T follicular helper cell (primary cell): ENCODE measurements at places on chromosomes 12 and 14.

DNA sequence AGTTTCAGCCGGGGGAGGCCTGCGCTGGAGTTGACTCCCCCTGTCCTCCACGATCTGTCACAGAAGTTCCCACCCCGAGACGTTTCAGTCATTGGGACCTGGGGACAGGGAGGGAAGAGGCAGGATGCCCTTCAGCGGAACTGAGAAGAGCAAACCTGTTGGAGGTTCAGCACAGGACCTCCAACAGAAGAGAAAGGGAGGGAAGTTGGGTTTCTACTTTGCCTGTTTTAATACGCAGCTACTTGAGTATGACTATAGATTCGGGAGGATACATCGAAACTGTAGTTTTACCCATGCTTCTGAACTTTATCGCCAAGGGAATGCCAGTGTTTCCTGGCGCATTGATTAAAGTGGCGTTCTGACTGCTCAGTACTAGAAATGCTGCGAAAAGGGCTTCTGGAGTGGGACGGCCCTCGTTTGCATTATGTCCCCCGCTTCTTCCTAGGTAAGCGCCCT, 2.3 kb upstream of the DUSP6 start:
- no peak for DNase-seq

- DNase-seq = no peak
Observed at GRCh38 chr12:40011775-40012129, 94.1 kb downstream of the SLC2A13 start.

DNA sequence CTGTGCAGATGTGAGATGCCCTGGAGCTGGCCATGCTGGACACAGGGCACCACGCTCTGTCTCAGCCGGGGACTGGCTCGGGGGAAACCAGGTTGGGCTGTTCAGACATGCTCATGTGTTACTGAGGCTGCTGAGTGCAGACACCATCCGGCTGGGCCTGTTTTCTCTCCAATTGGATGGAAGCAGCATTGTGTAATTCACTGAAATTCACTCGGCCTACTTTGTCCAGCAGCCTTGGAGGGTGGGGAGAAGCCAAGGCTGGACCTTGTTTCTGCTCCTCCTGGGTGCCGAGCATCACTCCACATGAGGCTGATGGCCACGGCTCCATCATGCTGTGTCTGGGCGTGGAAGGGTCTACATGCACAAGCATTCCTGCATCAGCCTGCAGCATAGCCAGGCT, 130.7 kb downstream of the SMOC1 start:
- DNase-seq = no peak

DNA sequence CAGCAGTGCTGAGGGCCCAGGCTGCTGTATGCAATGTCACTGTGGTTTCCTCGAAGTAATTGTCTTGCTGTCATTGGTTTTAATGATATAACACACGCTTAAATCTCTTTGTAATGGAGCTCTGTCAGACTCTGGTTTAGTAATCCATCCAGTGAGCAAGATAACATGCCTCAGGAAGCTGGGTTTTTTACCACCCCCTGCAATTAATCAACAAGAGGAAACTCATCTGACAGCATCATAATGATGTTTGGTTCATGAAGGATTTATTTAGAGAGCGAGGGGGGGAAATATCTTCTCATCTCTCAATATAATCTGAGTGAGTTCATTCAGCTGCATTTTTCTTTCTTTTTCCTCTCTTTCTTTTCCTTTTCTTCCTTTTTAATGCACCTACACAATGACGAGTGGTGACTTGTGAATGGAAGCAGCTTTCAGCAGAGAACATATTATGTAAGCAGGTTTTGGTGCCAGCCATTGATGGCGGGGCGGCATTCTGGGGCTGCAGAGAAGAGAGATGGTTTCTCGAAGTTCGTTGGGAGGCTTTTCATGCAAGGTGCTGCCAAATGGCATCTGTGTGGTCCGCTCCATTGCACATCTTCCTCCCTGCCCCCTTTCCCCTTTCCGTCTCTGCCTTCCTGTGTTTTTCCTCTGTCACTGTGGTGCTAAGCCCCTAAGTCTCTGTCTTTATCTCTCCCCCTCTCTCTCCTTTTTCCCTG, 6.7 kb downstream of the RPH3A start:
- DNase-seq = no peak

GRCh38 chr14:73025544-73025943, 1.4 kb downstream of the ZFYVE1 start:
- DNase-seq = no peak

DNA sequence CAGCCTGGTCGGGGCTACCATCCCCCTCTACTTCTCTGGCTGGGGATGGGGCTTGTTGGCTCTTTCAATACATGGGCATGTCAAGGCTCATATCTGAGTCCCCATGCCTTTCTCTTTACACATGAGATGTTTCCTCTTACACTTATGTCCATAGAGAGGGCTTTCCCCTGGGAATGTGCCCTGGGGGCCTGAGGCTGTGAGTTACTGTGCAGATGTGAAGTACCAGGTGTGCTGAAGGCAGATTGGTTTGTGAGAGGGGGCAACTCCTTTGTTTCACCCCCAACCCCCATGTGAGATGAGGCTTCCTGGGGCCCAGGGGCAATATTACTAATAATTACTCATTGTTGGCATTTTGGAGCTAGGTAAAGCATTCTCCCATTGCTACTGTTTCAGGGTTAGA, 32.8 kb downstream of the NRXN3 start:
- no peak for DNase-seq

DNA sequence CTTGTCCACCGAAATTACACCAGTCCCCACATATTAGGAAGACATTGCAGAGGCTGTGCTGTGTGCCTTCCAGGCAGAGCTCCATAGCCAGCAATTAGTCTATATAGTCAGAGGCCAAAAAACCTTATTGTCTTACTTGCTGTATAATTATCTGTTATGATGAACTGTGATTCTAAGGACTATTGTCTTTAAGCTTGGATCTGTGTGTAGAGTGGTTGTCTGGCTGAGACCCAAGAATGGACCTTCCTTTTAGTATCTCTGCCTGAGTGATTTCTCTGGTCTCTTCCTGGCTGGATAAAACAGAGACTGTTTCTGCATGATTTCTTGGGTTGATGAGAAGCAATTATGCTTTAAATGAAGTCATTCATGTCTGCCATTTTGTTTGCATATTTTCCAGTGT, 465.3 kb downstream of the PRKD1 start:
- no peak for DNase-seq

DNA sequence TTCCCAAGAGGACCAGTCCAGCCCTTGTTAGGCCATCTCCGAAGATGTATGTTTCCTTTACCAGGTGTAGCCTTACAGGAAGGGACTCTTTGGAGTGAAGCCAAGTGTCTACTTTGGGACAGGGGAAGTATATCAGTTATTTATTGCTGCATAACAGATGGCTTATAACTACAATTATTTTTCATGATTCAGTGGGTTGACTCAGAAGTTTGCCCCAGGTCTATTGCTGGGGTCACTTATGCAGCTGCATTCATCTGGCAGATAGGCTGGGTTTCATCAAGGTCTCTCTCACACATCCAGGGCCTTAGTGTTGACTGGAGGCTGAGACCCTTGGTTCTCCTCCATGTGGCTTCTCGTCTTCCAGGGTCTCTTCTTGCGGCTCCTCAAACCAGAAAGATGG, 170.1 kb downstream of the NRXN3 start:
- no peak for DNase-seq

DNA sequence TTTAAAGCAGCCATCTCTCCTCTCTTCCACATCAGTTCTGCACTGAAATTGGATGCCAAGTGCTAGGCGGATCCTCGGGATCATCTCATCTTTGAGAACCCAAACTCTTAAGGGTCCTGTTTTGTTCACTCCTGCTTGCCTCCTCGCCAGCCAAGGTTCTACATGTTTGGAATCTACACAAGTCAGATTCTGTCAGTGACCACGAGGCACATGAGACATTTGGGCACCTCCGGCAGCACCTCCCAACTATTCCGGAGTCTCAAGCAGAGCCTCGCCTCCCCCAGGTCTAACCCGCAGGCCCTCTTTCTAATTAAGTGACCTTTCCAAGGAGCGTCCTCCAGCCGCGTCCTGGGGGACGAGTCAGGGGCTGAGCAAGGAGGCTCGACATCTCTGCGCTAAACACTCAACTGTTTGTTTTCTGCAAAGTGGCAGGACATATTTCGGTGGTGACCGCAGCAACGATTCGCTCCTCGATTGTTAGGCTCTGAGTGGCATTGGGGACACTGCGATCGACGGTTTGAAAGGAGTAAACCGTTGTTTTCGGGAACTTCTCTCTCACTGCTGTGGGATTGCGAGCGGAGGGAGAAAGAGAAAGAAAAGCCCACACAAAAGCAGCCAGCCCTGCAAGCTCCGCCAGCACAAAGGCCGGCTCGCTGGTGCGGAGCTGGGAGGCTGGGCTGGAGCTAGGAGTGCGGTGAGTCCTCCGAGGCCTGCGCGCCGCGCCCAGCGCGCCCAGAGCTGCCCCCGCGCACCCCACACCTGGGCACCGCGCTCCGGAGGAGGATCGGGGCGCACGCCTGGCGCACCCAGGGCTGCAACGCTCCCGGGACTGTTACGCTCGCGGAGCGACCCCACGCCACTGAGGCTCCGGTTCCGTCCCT, 640 bp downstream of the ARMH4 start:
- DNase-seq = no peak

DNA sequence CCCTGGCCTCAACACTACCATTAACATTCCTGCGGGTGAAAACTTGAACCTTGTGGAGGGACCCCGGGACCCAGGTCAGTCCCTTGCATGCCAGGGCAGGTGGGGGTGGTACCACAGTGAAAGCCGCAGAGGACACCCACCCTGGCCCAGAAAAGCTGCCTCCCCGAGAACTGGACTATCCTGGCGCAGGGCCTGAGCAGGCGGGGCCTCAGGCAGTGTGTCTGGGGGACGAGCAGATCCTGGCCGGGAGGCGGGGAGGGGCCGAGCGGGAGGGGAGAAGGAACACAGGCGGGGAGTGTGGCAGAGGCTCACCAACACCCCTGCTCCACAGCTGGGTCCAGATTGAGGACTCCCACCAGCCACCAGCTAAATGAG, 10.0 kb downstream of the AHNAK2 start:
- no peak for DNase-seq

GRCh38 chr12:129750421-129750820, 153.4 kb downstream of the TMEM132D start:
- no peak for DNase-seq

DNA sequence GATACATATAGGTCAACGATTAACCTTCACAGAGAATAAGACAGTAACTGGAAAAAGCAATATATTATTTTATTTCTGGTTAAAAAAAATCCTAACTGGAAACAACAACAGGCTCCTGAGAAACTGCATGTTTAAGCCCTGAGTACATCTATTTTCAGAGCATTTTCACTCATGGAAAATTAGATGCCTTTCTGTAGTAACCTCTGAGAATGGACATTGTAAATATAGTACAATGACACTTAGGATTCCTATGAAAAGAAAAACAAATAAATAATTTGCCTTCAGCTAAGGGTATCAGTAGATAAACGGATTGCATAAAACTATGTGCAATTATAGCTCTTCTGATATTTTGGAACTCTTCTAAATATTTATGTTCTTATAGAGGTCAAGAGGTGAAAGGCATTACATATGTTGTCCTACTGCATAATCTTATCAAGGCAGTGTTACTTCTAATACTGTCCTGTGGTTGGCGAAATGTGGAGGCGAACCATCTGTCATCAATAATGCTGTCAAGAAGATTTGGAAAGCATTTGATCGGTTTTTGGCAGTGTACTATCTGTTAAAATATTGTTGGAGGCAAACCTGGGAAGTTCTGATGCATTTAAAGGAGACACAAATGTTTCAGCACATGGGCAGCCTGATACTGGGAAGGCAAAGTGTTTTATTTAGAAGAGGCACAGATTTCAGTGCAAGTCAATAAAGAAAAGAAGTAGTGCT, 381.8 kb downstream of the BTG1 start:
- DNase-seq = no peak

DNA sequence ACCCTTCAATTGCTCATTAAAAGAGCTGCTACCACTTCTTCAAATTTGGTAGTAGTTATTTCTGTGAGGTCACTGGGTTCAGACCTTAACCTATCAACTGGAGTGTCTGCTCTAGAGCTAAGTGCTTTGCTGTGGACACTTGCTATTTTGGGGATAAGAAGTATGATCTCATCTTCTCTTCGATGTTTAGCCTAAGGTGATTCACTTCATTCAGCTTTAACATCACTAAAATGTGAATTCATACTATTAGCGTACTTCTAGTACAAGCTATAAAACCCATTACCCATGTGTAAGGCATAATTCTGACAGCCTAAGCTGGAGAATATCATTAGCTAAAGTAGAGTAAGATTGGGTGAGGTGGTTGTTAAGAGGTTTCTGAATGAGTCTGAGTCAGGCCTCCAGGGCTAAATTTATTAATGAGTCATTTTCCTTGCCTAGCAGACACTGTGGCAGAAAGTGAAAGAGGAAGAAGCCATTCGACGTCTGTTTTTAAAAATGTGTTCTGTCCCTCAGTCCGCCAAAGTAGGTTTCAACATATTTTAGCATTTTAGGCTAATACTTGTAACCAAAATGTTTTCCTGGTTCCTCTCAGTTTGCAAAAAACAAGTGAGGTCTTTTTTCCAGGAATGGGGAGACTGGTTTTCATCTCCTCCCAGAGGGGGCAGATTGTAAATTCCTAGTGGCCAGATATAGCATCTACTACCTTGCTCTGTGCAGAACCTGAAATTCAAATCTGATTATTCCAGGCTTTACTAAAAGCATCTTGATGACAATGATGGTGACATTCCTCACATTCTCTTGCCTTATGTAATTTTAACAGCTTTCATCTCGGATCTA, 103.6 kb downstream of the SSPN start:
- no peak for DNase-seq

DNA sequence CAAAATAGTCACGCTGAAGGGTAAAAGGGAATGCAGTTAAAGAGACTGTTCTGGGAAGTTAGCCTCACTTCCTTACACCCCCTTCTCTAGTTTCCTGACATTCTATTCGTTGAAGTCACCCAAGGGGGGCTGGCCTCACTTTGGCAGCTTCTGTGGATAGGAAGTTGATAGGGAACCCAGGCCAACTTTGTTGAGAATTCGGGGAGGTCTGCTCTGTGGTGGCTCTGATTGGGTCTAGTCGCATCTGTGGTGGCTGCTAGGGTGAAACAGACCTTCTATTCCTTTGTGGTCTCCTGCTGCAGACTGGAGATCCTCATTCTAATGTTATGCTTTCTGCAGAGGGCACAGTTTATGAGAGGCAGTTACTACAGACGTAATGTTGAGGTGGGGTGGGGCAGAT, 28.8 kb upstream of the GZMB start:
- no peak for DNase-seq

GRCh38 chr14:53900499-53900898, 56.1 kb downstream of the BMP4 start:
- DNase-seq = no peak

DNA sequence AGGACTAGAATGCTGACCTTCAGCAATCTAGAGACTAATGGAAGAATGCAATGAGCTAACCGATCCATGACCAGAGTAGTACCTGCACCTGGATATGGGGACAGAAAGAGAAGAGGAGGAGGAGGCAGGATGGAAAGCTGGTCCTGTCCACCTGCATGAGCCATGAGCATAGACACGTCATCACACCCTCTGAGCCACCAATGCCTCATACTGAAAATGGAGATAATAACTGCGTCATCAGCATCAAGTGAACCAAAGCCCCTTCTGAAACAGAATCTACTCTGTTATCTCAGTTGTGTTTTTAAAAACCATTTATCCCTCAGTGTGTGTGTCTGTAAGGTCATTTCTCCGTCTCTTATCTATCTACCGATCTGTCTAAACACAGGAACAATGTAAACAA, 327.0 kb downstream of the BCL11B start:
- DNase-seq = no peak

GRCh38 chr12:3371018-3371417, 120.0 kb upstream of the PRMT8 start:
- DNase-seq = no peak

- no peak for DNase-seq
Observed at GRCh38 chr12:121050725-121051124, 11.7 kb upstream of the OASL start.

GRCh38 chr14:99242816-99243721, 28.9 kb downstream of the BCL11B start:
- DNase-seq = peak; percentile 43

GRCh38 chr14:89107626-89108025, 283.2 kb downstream of the TTC8 start:
- DNase-seq = no peak
